NCI-H446 treated with DMSO at 0.1 percent for 48 hours (cell line): ENCODE measurements at places on chromosomes 2 and 18.
A peak's percentile ranks its signal among the peaks of the same experiment; 100 is the strongest.

DNA sequence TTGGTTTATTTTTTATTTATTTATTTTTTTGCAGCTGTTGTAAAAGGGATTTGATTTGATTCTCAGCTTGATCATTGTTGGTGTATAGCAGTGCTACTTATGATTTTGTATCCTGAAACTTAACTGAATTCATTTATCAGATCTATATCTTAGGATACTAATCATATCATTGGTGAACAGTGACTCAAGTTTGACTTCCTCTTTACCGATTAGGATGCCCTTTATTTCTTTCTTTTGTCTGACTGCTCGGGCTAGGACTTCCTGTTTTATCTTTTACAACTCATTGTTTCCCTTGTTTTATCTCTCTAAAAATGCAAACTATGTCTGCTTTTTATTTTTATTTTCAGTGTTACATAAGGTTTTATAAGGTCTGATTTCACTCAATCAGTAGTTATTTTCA is 23.6 kb downstream of the SP100 start:
- DNase-seq: no peak

DNA sequence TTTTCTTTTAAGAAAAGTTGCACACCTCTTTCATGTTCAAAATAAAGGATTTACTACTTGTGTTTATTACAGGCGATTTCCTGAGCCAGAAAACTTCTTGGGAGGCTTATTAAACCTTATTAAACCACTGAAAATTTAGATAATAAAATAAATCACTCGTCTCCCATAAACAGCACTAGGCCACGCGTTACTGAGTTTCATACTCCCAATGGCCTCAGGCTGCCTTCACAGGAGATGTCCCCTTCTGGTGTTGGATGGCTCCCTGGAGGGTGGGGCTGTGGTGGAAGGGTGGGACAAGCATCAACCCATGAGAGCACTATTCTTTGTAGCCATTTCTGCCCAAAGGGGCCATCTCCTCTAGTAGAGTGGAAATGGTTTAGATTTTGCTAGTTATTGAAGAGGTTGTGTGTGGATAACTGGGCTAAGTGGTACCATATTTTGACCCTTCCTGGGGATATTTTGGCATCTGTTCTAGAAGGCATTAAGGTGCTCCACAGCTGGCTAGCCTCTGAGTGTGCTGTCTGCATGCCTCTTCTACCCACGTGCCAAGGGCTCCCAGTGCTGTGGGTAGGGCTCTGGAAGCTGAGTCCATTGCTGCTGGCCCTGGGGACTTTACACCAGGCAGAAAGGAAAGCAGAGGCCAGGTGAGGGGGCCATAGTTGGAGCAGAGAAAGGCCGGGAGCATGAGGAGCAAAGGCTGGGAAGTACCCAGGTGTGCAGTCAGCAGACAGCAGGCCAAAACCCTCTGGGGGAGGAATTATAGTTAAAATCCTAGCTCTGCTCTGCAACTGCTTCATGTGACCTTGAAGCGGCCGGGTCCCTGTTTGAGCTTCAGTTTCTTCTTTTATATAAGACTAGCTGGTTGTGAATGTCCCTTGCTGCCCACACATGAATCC is 121.7 kb upstream of the SMAD2 start:
- no peak for DNase-seq

GRCh38 chr2:239321596-239322415 is 79.0 kb downstream of the HDAC4 start:
- no peak for DNase-seq

DNA sequence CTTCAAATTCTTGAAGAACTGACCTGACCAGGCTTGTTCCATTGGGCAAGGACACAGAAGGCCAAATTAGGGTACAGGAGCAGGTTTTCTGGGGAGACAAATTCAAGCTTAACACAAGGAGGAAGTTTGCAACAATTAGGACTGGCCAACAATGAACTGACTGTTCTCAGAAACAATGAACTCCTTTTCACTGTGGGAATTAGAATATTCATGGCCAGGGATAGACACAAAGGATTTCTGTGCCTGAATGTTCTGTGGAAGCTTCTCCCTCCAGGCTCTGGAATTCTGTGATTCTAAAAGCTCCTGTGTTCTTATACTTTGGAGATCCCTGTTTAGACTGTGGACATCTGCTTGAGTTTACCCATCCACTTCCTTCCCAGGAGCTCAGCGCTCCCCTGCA is 15.2 kb downstream of the SMYD1 start:
- DNase-seq: no peak

- DNase-seq: no peak
Observed at GRCh38 chr18:55439056-55439455, 148.9 kb downstream of the TCF4 start.

- DNase-seq: no peak
Observed at GRCh38 chr2:132438691-132439090, 22.1 kb downstream of the GPR39 start.

GRCh38 chr2:76197428-76197827 is 486.7 kb upstream of the GCFC2 start:
- DNase-seq: no peak

DNA sequence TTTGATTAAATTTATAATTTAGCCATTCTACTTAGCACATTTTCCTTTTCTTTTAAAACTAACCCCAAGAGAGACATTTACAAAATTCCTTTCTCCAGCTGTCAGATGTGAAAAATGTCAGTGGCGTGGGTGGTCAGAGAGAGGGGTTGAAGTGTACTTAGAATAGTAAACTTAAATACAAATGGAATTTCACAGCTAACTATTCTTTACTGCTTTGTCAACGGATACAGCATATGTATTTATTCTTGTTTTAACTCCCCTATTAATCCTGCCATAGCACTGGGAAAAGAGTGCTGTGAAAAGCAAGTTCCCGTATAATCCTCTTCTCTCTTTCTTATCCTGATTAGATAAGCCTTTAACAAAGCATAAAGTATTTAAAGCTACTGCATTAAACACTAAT is 191.4 kb upstream of the CHAC2 start:
- DNase-seq: no peak

DNA sequence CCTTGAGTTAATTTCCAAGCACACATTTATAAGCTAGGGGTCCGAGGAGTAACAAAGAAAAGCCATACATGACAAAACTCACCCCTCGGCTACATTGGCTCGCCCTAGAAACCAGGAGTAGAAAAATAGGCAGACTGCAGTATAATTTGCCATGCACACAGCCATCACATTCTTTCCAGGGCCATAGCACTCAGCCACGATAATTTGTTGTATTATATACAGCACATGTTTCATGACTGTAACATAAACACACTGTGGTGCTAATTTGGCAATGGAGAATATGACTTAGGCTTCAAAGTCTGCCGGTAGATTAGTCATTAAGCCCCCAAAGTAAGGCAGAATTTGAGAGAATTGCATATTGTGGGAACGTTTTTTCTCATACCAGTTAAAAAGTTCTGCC is 254.9 kb downstream of the ZNF521 start:
- DNase-seq: no peak

DNA sequence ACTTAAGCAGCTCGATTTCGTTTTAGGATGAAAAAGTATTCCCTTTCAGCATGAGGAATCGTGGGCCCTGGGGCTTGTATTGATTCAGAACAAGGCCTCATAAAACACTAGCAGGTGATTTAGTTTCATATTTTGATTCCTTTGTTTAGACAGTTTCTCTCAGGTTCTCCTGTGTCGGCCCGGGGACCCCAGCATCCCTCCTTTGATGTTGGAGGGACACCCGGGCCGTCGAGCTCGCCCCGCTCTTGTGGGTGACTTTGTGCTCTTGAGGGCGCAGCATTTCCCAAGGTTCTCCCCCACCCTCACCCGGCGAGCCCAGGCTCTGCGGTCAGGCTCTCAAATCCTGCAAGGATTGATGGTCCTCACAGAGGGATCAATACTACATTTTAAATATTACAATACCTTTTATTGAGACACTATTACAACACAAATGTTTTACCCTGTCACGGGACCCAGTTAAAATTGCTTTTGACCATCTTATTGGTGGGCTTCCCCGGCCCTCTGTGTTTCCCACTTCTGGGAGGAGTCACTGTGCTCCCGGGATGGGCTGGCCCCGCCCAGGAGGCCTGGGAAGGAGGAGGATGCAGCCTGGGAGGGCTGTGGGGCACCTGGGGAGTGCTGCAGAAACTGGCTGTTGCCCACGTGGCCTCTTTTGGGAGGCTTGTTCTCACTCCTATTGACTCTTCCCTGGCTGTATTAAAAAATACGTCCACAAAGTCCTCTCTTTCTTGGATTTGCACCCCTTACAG is 222.6 kb downstream of the INSIG2 start:
- no peak for DNase-seq

DNA sequence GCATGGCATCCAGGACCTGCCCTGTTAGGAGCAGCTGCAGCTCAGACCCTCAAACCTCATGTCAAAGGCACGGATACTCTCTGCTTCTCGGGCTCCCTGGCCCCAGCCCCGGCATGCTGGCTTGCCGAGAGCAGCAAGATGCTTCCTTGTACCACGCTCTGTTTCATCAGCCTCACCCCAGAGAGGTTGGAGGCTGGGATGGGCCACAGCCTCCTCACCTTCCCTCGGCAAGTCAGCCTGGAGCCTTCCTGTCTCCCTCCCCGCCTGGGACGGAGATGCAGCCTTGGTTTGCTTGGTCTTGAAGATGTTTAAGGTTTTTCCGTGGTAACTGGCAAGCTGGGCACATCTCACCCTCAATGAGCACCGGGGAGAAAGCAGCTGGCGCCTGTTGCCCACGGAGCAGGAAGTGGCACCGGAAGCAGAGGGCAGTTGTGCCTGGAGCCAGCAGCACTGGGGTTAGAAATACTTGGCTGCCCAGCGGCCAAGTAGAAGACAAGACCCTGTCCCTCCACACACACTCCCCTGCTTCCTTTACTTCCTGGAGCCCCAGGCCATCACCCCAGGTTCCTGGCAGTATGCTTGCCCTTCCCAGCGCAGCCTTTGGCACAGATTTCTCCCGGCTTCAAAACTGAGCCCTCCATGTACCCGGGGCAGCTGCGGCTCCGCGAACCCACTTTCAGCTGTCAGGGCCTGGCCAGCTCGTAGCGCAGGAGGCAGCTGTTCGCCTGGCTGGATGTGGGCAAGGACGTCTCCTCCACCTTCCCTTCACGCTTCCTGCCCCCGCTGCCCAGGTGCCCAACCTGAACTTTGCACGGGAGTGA is 17.4 kb downstream of the FBLN7 start:
- DNase-seq: no peak

- peak; percentile 11 for DNase-seq
Observed at GRCh38 chr2:47269316-47270232, 114.5 kb upstream of the STPG4 start.

DNA sequence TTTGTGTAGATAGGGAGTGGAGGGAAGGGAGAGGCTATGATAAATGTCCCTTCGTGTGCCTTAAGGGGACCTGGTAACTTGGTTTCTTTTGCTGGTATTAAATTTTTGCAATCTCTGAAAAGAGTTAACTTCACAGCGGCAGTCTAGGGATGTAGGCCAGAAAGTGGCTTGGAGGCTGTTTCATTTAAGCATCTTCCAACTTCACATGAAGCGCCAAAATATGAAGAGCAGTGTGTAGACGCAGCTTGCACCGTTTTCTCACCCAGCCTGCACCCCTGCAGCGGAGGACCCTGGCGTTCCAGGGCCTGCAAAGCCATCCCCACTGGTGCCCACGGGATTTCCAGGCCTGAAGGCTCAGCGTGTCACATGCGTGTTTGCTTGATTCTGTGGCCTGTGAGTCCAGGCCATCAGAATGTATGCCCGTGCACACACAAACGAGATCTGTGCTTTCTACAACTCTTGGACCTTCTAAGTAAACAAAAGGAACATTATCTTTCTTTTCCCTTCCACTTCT is 87.2 kb upstream of the EPB41L3 start:
- no peak for DNase-seq

- DNase-seq: no peak
Observed at GRCh38 chr2:32425719-32426141, 68.9 kb downstream of the BIRC6 start.

GRCh38 chr2:220473611-220474010 is 846.2 kb downstream of the SLC4A3 start:
- no peak for DNase-seq

DNA sequence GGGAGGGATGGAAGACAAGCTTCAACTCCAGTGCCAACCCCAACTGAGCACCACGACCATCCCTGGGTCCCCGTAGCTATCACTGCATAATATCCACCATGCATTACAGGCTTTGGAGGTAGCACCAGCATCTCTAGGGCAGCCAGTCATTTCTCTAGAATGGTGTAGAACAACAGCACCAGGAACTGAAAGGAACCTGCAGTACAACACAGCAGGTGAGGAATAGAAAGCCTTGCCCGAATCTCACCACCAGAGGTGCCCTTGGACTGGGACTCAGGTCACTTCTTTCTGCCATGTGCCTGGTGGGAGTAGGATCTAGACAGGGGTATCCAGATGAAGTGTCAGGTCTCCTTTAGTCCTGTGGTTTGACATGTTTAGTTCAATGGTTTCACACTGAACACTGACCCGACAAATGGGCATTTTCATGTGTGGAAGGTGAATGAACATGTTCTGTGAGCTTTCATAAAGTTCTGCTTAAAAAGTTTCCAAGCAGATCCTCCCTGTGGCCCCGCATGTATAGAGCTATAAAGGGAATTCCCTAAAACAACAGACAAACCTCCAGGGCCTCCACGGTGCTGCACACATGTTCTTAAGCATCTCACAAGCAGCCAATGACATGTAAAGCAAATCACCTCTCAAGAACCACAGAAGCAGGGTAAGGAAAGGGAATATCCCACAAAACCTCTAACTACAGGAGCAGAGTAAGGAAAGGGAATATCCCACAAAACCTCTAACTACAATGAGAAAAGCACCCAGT is 208.3 kb downstream of the AFF3 start:
- no peak for DNase-seq

- DNase-seq: no peak
Observed at GRCh38 chr2:105104208-105104731, 66.4 kb downstream of the MRPS9 start.

DNA sequence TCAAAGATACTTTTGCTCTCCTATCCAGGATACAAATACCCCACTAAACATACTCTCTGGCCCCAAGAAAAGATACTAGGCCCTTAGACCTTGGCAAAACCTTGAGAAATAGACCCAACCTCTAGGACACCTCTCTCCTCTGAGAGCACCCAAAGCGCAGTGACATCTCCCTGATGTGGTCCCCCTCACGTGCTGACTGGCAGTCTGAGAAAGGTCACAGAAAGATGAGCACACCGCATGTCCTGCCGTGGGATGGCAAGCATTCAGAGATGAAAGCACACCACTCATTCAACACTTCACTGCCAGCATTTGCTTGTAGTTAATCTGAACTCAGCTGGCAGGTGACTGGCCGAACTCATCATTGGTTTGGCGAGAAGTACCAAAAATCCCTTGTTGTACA is 6.1 kb upstream of the TBC1D8 start:
- no peak for DNase-seq

- DNase-seq: peak; percentile 84
Observed at GRCh38 chr18:34522603-34523002, 187.5 kb upstream of the DTNA start.

GRCh38 chr18:60826346-60826745 is 453.8 kb upstream of the MC4R start:
- no peak for DNase-seq

DNA sequence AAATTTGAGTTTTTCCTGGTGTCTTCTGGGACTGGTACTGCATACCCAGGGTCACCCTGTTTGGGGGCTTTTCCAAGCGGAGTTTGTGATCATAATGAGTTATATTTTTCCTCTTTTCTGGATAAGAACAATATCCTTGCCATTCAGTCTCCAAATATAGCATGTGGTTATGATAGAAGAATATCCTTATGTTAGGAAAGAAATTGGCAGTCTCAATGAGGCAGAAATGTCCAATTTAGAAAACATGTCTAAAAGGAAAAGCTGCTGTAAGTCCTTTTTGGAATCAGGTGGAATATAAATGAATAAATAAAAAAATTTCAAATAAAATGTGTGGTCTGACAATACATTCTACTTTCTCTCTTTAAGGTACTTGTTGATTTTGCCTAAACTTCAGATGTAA is 36.2 kb downstream of the SPATS2L start:
- DNase-seq: no peak

- no peak for DNase-seq
Observed at GRCh38 chr2:1936427-1936980, 192.2 kb upstream of the PXDN start.
